ENCODE measurements at places on chromosomes 6 and 20. TPM values are rescaled to one million over a fixed set of nuclear protein-coding genes. Genes with fewer than 3 reads are reported as not detected.

The VWA7 gene
- total RNA-seq: 0.34 TPM

The CCM2L gene
- total RNA-seq: 31.1 TPM

The CCN6 gene
- total RNA-seq: not detected

The VGLL2 gene
- total RNA-seq: not detected

The PRSS35 gene
- not detected for total RNA-seq

The BCAS1 gene
- not detected for total RNA-seq

- DNase-seq: no peak
Observed at GRCh38 chr6:117674503-117674902, 766 bp upstream of the NUS1 start.

GRCh38 chr6:129638055-129638684 lies 71.8 kb downstream of the ARHGAP18 start:
- peak; percentile 79 for DNase-seq

- DNase-seq: no peak
Observed at GRCh38 chr6:42335896-42336295, 115.8 kb downstream of the TRERF1 start.

GRCh38 chr6:152091201-152091600 lies 283.7 kb downstream of the ESR1 start:
- peak; percentile 61 for DNase-seq

- peak; percentile 56 for DNase-seq
Observed at GRCh38 chr20:17972121-17972520, 3.3 kb downstream of the MGME1 start.

- DNase-seq: peak; percentile 71
Observed at GRCh38 chr20:3218307-3218988, 9.2 kb downstream of the ITPA start.

DNA sequence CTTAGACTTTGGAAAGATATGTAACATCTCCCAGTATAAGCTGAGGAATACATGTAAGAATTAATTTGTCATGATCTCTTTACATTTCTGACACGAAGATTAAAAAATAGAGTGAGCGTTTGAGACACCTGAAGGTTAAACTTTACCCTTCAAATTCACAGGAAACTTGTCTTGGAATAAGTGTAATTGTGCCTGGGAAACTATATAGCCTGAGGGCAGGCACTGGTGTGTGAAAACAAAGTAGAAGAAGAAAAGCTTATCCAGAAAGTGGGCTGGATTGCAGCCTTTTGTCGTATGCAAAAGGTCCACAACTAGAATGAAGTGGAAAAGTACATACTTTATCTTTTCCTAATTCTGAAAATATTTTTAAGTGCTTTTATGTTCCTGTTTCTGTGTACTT lies 275.7 kb upstream of the TCF21 start:
- no peak for DNase-seq

DNA sequence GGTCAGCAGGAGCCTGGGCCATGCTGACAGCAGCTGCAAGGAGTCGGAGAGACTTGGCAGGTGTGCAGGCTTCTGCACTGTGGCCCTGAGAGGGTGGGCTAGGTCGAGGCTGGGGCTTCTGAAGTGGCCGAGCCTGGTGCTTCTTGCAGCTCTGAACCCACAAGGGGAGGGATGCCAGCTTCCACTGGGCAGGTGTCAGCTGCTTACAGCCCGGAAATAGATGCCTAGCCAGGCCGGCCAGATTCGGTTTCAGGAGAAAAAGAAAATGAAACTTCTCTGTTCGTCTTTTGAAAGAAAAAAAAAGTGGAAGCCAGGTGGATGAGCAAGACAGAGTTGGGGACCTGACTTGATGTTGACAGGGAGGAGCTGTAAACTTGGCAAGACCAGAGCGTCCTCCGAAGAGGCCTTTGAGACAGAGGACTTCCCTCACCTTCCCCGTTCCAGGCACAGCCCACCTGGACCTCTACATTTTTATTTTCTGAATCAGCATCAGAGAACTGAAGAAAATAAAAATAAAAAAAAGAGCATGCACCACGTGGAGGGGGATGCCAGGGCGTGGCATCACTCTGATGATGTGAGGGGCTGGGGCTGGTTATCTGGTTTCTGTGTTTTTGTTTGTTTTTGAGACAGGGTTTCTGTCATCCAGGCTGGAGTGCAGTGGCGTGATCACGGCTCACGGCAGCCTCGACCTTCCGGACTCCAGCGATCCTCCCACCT lies at the start of gene ZBP1:
Gene ZBP1 (minus strand): TSS at position 153 of the 717 bp plus-strand sequence. CDS start 131 bp downstream, at position 22.
- DNase-seq: no peak

DNA sequence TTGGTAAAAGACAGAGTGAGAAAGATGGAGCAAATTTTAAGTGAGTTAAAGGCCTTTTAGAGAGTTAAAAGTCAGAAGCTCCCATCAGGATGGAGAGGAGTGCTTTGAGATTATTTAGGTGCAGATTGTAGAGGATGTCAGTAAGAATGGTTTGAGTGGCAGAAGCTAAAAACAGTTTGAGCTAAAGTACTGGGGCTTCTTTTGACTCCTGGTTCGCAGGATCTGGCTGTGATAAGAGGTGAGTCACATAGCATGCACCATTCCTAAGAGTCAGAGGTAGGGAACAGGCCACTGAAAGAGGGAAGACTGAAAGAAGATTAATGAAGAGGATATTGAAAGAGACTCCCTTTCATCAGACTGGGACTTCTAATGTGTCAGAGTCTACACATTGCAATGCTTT lies 1047.9 kb upstream of the MAP3K7 start:
- DNase-seq: no peak

DNA sequence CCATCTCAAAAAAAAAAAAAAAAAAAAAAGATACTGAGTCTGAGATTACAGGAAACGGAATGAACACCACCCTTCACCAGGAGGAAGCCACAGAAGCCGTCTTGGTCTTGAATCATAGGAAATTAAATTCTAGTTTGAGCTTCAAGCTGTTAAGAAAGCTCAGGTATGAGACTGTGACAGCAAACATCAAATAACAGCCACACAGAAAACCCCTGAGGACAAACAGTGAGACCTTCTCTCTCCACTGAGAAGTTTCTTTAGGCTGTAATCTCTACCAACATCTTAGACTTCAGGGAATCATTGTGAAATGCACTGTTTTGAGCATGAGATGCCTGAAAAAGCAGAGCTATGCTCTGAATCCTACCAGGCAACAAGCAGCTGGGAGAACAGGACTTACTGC lies 30.8 kb downstream of the PDE10A start:
- peak; percentile 40 for DNase-seq

DNA sequence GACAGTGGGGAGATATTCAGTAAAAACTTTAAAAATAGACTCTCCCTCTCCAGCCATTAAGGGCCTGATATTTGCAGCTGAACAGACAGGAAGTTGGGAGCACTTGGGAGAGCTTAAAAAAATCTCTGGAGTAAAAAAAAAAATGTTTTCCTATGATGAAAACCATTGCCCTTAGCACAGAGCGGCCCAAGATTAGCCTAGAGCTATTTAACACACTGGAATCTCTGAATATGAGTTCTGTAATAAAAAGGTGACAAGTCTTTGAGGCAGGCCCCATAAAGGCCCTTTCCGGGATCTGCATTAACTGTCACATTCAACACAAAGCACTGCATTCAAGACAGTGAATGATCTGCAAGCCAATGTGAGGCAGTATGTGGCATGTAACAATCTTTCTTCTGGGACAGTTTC lies 393.7 kb downstream of the ZFAND3 start:
- DNase-seq: peak; percentile 34

DNA sequence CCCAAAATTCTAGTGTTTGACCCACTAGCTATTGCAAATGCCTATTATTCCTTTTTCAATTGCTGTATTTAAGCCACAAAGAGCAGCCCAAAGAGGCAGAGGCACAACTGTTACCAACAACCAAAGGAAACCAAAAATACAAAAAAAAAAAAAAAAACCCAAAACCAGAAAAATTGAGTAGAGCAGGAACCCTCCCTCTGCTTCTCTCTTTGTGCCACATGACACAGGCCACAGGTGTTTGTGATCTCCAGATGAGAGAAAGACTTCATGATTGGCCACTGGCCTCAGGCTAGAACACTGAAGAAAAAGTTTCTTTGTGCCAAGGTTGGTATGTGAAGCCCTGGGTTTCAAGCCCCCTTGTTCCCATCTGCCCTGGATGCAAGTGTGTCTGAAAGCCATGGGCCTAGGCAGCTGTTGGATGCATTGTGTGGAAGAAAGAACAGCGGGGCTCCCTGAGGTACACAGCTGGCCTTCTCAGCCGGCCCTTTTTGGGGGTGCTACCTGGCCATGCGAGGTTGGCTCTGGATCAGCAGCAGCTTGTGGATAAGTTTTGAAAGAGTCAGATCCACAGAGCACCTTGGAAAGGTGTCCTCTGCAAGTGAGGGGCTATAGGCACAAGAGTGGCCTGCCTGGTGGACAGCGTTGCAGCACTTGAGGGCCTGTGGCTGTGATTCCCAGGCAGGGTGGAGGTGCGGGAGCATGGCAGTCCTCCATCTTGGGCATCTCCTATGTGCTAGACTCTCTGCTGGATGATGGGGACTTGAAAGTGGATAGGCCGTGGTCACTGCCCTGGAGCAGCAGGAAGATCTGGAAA lies 204.5 kb downstream of the ZDHHC14 start:
- no peak for DNase-seq

- DNase-seq: no peak
Observed at GRCh38 chr20:25042531-25043498, 15.1 kb downstream of the ACSS1 start.

DNA sequence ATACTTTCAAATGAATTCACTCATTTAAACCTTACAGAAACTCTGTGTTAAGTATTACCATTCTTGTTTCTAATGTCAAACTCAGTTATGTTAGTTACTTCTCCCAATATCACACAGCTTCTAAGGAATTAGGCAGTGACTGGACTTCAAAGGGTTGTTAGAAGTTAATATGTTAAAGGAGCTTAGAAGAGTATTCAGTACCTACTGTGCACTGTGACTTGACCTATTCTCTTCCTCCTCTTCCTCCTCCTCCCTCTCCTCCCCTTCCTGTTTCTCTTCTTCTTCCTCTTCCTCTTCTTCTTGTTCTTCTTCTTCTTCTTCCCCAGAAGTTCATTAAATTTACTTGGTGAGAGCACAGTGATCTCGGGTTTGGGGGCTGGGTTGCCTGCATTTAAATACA lies 325.6 kb upstream of the SLC35B3 start:
- DNase-seq: no peak

- no peak for DNase-seq
Observed at GRCh38 chr6:112338166-112338709, 8.9 kb upstream of the RFPL4B start.

DNA sequence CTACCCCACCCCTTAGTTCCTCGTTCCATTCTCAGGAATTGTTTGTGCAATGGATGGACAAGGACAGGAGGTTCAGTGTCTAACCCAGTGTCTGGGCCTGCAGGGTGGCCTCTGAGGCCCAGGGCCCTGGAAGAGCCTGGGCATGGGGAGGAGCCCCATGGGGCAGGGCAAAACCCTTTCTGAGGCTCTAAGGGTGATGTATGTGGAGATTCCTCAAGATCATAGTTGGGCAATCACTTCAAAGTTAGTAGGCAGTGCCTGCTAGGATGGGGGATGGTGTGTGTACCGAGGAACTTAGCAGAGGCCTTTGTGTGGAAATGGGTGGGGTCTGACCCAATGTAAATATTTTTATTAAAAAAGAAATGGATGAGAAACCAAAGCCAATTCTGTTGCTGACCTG lies 6.7 kb upstream of the C2 start:
- no peak for DNase-seq

GRCh38 chr6:107318100-107318736 lies 141.1 kb downstream of the PDSS2 start:
- DNase-seq: peak; percentile 77

DNA sequence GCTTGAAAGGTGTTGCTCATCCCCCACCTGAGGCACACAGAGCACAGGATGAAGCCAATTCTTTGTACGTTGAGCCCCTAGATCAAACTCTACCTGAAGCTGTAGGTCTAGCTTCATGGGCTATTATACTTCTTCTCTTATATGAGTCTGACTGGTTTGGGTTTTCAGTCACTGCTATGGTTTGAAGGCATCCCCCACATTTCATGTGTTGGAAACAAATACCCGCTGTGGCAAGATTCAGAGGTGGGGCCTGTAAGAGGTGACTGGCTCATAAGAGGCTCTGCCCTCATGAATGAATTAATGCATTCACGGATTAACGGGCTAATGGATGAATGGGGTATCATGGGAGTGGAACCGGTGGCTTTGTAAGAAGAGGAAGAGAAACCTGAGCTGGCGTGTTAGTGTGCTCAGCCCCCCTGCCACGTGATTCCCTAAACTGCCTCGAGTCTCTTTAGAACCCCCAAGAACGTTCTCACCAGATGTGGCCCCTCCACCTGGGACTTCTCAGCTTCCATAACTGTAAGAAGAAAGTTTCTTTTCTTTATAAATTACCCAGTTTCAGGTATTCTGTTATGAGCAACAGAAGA lies 39.2 kb downstream of the PREX1 start:
- no peak for DNase-seq

DNA sequence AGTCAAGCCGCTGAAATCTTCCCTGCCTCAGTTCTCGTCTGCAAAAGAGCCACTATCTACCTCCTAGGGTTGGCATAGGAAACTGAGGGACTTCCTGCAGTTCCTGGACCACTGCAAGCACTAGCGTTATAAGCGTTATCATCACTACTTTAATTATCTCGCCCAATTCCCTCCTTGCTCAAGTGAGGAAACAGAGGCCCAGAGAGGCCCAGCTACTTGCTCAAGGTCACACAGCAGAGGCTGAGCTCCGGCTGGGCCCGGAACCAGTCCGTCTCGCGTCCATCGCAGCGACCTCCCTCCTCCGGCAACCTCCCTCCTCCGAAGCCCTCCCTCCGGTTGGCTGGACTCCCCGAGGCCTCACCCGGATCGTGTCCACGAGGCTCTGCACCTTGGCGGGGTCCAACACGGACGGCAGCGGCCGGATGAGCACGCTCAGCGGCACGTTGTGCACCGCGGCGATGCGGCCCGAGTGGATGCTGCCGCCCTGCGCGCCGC lies 338 bp downstream of the SRXN1 start:
- DNase-seq: peak; percentile 51

DNA sequence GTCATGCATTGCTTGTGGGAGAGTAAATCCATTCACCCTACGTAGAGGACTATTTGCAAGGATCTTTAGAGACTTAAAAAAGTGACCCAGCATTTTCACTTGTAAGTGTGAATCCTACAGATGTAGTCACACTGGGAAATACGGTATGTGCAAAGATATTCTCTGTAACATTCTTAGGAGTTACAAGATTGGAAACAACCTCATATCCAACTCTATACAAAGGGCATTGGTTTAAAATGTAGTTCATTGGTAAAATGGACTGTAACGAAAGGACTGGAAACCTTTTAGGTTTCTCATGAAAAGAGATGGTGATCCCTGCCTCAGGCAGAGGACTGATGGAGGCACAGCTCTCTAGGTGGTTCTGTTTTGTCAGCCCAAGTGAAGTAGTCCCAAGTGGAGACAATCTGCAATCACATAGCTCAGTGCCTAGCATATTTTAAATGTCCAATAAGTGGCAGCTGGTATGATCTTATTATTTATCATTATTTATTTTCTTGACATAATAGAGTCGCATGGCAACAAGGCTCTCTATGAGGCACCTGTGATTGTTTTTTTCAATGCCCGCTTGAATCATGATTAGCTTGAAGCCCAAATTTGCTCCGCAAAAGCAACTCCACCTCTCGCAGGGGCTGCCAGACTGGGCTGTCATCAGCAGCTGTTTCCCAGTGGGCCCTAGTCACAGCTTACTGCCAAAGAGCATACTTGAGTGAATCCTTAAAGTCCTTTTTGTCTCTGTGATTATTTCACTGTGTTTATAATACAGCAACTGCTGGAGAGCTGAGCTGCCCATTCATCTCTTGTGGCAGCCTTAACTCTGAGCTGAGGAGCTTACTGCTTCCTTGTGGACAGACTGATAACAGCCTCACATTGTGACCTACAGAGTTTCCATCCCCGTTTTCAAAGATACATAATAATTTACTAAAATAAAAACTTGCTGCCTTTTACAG lies 19.8 kb upstream of the ENPP1 start:
- no peak for DNase-seq
